Activated T-cell treated with anti-CD3 and anti-CD28 coated beads for 48 hours (primary cell): ENCODE measurements at places on chromosomes 1 and 21.

- DNase-seq: no peak
Measured at GRCh38 chr1:26991310-26992116, 2.0 kb upstream of the TRNP1 start.

DNA sequence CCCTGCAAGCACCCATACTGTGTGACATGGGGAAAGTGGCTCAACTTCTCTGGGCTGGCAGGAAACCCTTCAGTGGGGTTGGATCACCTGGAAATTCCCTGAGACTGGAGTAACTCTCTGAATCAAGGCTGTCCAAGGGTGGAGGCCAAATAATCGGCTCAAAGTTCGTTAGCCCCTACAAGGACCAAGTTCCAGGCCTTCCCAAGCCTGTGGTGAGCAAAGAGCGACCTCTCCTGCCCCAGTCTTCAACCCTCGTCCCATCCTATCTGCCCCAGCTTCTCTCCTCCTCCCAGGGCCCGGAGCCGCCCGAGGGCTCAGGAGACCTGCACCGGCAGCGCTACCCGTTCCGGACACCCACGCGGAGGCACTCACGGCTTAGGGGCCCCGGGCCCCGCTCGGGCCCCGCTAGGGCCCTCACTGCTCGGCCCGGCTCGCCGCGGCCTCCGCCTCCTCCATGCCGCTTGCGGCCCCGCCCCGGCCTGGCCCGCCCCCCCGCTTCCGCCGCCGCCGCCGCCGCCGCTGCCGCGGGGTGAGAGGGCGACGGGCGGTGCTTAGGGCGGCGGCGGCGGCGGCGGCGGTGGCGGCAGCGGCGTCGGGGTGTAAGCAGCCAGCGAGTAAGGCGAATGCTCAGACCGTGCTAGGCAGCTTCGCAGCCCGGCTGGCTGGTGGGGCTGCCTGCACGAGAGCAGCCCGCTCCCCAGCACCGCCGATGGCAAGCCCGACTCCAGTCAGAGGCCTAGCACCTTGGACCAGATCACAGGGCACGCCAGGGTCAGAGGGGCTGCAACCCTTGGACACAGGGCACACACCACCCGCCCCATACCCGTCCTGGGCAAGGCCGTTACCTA lies at the start of gene POMGNT1:
POMGNT1 (minus strand) TSS at position 471 of the 848 bp plus-strand sequence. CDS start 613 bp downstream, outside the sequence.
- DNase-seq: peak; percentile 83

DNA sequence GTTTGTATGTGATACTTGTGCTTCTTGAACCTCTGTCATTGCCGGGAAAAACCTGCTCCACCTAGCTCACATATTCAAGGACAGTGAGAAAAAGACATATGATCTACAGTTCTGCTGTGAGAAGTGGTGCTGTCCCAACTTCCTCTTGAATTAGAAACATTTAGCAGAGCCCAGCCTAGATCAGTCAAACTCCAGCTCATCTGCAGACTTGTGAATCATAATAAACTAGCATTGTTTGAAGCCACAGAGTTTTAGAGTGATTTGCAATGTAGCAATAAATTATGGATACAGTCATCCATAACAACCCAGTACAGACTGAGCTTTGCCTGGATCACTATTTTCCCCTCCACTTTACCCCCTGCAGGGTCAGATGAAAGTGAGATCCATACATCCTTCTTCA lies 497.8 kb downstream of the PLA2G4A start:
- DNase-seq: no peak

DNA sequence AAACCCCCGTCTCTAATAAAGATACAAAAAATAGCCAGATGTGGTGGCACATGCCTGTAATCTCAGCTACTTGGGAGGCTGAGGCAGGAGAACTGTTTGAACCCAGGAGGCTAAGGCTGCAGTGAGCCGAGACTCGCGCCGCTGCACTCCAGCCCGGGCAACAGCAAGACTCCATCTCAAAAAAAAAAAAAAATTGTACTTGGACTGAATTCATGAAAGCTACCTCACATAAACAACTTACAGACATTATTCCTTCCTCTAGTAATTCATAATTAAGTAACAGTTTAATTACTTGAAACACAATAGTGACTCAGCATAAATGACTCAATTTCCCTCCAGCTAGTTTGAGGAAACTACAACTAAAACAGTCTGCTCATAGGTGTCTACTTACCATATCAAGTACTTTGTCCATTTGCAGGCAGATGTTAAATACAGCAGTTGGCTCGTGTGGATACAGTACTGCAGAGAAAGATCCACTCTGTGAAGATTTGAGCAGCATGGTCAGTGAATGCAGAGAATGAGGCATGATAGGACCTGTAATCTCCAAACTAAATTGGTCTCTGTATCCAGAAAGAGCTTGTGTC lies 9.4 kb downstream of the DONSON start:
- no peak for DNase-seq

DNA sequence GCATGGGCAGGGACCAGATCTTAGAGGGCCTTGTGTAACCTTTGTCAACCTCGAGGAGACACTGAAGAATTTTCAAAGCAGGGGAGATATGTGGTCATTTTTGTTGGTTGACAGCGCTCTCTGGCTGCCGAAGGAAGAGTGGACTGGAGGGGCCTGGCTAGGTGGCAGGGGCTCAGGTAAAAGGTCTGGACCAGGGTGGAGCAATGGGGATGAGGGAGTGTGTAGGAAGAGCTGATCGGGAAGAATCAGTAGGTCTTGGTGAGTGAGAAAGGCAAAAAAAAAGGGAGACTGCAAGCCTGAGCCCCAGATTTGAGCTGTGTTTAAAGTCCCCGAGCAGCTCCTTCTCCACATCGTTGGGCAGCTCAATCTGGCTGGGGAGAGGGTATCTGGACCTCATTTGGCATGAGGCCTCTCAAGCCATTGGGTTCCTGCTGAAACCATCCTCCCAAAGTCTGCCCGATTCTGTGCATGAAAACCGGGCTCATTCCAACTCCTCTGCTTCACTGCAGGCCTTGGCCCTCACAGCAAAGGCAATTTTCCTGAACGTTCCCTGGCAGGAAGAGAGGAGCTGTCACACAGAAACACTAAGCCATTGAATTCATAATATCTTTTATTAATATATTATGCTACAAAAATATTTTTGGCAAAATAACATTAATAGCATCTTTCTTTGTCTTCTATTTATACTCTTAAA lies 237.1 kb downstream of the TRABD2B start:
- no peak for DNase-seq

GRCh38 chr1:192445839-192446489 lies 129.2 kb downstream of the RGS21 start:
- peak; percentile 18 for DNase-seq

- DNase-seq: no peak
Measured at GRCh38 chr1:30920827-30921226, 12.3 kb upstream of the SDC3 start.

GRCh38 chr21:33265664-33266049 lies 510 bp upstream of the IL10RB start:
- no peak for DNase-seq

DNA sequence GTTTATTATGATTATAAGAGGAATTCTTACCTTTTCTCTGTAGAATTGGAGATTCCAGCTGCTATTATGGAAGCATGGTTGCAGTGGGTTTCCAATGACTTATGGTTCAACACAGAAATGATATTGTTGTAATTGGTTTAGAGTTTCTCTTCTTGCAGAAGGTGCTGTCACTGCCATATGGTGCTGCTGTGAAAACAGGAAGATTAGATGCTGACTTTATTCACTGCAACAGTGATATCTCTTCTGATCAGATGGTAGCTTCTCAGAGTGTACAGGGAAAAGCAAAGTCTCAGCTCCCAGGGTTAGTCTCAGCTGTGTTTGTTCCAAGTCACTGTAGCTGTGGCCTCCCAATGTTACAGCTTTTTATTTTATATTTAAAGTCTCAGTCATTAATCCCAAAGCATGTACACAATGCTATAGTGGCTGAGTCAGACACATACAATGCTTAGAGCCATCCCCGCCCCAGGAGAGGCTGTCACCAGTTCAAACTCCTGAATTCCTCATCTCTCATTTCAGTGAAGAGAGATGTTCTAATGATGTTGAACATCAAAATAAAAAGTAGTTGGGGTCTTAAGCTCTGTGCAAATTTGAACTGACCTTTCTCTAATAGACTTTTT lies 42.7 kb upstream of the RGS2 start:
- DNase-seq: no peak

GRCh38 chr1:41474490-41475271 lies 9.8 kb downstream of the EDN2 start:
- no peak for DNase-seq

DNA sequence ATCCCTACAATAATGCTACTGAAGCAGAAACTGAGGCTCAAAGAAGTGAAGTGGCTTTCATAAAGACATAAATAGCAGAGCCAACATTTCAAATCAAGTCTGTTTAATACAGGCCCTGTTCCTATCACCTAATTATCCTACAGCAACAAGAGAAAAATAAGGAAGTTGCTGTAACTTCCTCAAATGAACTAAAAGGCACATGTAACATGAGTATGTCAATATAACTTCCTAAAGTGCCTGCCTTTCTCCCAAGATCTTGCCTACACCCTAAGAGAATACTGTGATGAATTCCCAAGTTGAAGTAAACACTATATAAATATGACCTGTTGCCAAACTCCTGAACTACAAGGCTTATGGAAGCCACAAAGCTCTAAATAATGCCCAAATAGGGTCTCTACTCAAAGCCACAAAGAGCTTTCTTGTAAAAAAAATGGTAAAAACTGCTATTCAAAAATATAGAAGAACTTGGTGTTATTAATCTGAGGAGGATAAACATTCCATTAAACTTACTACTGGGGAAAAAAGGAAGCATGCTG lies 8.6 kb downstream of the BEND5 start:
- DNase-seq: no peak

DNA sequence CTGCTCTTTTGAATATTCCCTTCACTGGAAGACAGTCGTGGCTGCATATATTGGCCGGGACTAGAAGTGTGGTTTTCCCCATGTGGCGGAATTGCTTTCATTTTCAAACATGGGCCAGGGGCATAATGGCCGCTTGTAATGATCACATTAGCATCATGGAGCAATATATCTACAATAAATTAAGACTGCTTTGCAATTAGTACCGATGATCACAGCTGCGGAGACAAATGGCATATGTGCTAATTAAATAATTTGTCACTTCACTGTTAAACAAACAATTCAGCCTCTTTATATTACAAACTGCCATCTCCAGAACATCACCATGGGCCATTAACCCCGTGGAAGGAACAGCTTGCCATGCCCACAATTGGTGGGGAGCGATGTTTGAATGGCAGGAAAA lies 68.2 kb upstream of the OLIG2 start:
- DNase-seq: no peak

DNA sequence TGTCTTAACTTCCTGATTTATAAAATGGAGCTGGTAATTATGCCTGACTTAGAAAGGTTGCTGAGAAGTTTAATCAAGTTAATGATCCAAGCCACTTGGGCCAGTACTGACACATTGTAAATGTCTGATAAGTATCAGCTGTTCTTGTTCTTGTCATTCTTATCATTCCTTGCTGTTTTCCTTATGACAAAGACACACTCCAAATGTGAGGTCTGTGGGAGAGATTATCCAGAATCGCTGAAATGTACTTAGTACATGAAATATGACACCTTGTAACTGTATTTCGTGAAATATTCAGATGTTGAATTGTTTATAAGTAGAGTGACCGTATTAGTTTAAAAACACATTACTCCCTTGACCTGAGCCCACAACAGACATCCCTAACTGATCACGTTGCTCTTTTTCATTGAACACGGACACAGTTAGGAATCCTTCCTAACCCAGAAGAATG lies 6.1 kb downstream of the AADACL4 start:
- no peak for DNase-seq

DNA sequence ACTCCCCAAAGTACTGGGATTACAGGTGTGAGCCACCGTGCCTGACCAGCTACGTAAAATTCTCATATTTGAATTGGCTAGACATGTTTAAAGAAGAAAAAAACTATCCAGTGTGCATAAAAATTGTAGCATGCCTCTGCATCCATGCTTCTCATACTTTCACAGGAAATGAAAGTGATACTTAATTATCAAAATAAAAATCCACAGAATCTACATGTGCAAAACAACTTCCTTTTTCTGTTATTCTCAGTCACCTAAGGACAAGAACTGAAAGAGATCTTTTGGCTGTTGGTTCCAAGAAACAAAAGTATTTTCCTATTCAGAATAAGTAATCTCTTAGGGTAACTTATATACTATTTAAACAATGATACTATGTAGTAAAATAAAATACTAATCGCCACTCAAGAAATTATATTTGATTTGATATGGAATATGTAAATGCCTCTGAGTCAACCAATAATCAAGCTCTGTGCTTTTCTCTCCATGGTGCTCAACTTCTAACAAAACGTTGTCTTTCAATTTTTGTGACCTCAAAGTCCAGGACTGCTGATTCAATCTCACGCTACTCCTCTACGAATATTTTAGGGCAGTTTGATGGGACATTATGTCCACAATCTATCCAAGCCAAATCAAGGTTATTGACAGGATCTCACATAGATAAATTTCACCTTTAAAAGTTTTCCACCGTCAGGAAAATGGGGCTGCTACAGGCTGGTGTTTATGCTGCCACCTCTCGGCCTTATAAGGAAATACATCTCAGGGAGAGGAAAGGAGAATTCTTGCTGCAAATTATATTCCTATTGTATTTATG lies 102.7 kb downstream of the ZNF281 start:
- DNase-seq: no peak

DNA sequence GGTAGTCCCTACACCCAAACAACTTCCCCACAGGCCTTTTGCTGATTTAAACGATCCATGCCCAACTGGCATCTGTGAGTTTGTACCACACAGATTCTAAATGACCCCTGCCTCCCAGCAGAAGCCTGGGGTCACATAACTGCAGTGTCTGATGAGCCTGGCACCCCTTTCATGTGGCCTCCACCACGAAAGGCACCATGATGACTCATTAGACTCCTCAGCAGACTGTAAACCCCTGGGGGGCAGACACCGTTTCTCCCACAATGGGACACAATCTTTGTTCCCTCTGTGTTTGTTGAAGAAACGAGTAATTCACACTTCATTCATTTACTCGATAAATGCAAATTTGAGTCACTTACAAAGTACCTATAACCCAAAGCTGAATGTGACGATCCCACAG lies 81.6 kb downstream of the CCDC185 start:
- DNase-seq: no peak

DNA sequence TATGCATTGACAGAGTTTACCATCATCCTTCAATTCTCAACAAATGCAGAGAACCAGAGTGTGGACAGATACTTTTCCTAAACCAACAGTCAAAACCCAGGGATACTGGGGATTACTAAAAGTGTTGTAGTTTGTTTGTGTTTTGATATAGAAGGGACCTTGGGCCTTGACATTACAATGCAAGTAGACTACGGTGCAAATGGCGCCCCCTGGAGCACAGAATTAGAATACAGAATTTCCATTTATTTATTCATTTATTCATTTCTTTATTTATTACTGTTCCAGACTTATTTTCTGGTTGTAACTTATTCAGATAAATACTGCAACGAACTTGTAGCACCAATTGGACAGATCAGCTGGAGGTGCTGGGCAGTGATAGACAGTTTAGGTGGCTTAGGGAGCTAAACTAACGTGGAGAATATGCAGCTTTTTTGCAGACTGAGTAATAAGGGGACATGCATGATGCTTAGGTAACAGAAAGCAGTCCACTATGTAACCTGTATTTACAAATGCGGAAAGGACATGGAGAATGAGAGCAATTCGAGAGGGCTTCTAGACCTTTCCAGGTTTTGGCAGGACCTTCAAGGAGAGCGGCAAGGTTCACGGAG lies 42.6 kb downstream of the KIRREL1 start:
- no peak for DNase-seq
